ENCODE measurements at places on chromosomes 12 and 14.
A peak's percentile ranks its signal among the peaks of the same experiment; 100 is the strongest.

DNA sequence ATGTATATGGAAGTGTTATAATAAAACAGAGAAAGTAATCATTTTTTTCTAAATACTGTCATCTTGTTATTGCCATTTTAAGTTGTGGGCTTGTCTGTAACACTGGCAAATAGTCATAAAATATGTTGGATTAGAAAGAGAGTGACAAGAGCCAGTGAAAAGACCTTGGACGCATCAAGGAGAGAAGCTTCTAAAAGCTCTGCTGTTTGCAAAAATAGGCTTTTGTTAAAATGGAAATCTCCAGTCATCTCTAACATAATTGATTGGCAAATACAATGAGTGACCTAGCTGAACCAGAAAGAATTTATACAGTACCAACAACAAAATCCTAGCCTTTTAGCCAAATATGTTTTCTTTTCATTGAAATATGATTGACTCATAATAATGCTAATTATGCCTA lies 245.8 kb upstream of the RMST start:
- DNase-seq = no peak

- no peak for DNase-seq
Measured at GRCh38 chr14:52356025-52356424, 41.9 kb downstream of the PTGER2 start.

GRCh38 chr12:2958432-2959191 lies 585 bp upstream of the TEAD4 start:
- DNase-seq = peak; percentile 86

DNA sequence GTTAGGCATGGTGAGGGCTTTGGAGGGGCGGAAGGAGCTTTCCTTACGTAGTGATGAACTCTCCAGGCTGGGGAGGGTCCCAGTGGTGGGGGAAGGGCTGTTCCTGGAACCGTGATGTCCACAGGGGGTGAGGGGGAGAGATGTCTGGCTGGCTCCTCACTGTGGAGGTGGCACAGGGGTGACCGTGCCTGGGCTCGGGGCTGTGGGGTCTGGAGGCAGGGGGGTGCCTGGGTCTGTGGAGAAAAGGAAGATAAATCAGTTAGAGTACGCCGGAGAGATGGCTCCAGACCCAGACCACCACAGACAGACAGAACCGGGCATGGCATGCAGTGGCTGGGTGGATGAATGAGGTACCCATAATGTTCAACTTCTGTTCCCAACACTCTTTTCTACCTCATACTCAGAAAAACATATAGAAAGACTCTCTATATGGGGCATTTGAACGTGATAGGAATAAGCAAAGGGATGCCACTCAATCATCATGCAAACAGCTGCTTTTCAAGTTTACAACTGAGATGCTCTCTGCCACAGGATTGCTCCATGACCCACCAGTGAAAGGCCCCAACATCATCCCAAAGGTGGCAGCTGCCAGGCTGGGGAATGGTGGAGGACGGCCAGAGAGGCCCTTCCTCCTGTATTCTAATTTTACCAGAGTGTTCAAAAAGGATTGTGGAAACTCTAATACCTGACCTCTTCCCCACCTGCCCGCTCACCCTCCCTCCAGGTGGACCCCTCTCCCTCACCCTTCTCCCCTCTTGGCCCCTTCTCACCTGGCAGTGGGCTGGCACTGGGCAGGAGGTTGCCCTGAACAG lies 5.6 kb downstream of the MYL6 start:
- DNase-seq = no peak

DNA sequence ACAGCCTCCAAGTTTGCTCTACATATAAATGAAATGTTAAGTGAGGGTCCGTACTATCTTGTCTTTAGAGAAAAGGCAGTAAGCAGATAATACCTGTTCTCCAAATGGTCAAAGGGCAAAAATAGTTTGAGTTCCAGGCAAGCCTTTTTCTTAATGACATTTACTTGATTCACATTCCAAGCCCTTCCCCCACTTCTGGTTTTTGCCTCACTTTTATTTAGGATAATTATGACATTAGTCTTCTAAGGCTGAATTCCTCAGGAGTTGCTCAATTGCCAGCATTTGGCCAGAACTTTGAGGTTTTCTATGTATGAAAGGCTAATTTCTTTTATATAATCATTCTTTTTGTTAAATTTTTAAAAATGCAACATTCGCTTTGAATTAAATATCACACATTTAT lies 62.5 kb upstream of the DUSP6 start:
- DNase-seq = peak; percentile 82

- no peak for DNase-seq
Measured at GRCh38 chr14:105348945-105349699, 34.6 kb downstream of the PACS2 start.

GRCh38 chr14:77120771-77121743 lies 20.5 kb downstream of the ZDHHC22 start:
- DNase-seq = no peak

- no peak for DNase-seq
Measured at GRCh38 chr12:11655842-11656241, 6.4 kb downstream of the ETV6 start.

DNA sequence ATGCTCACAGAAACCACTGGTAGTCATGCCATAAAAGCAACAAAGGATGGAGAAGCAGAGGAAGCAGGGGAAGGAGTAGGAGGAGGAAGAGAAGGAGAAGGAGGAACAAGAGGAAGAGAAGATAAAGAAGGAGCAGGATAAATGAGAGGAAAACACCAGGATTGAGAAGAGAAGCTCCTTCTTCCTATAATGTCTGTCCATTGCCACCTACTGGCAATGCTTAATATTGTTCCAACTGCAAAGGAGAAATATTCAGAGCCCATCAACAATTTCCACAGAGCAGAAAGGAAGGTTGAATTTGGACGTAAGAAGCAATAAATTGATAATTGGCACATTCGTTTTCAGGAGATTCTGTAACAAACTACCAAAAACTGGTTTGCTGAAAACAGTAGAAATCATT lies 898.4 kb downstream of the SLC16A7 start:
- DNase-seq = peak; percentile 68

- no peak for DNase-seq
Measured at GRCh38 chr14:50123062-50123461, 6.7 kb upstream of the VCPKMT start.

GRCh38 chr14:75372260-75372659 lies 55.6 kb upstream of the JDP2 start:
- DNase-seq = no peak

DNA sequence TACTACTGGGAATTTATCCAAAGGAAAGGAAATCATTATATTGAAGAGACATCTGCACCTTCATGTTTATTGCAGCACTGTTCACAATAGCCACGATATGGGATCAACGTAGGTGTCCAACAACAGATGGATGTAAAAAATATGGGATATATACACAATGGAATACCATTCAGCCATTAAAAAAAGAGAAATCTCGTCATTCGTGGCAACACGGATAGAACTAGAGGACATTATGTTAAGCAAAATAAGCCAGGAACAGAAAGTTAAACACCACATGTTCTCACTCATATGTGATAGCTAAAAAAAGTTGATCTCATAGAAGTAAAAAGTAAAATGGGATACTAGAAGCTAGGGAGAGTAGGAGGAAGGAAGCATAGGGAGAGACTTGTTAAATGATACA lies 82.9 kb upstream of the CLMN start:
- no peak for DNase-seq

GRCh38 chr14:103362780-103363179 lies 22.4 kb upstream of the MARK3 start:
- peak; percentile 33 for DNase-seq

GRCh38 chr14:92439537-92440344 lies 73.8 kb upstream of the RIN3 start:
- no peak for DNase-seq

DNA sequence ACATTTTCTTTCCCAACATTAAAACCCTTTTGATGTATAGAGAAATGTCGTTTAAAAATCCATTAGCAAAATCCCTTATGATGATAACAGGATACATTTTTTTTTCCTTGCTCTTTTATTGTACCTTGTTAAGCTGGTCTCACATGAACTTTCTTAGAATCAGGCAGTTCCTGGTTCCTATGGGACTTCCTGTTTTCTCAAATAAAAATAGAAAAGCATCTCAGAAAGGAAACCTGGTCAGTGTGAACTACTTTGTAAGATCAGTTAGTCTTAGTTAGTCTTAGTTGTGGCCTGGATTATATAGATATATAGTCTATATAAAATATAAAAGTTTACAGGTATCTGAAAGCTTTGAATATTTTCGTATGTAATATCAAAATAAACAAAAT lies 40.3 kb downstream of the LEMD3 start:
- no peak for DNase-seq

GRCh38 chr14:42517806-42518500 lies 911.3 kb downstream of the LRFN5 start:
- no peak for DNase-seq

- DNase-seq = no peak
Measured at GRCh38 chr12:114838480-114838879, 154.5 kb upstream of the TBX3 start.

DNA sequence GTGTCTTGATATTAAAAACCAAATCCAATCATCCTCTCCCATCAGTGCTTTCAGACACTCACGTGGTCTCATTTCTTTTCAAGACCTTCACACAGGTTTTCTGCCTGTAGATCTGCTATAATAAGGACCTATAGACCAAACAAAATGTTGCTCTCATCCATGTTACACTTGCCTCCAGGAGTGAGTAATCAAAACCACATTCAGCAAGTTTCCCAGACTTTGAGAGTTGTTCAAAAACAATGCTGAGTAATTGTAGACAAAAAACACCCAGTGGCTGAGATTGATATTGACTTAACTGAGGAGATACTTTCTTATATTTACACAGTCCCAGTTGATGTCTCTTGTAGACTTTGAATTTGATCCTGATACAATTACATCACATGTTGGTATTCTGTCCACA lies 383.1 kb downstream of the TMEM132D start:
- DNase-seq = peak; percentile 28

- no peak for DNase-seq
Measured at GRCh38 chr12:104785886-104786285, 172.2 kb downstream of the SLC41A2 start.

- no peak for DNase-seq
Measured at GRCh38 chr12:68185598-68185997, 26.1 kb upstream of the IFNG start.

All from fibroblast of skin of right biceps (primary cell).